GM18507 (cell line): ENCODE measurements at places on chromosomes 11 and 22.

DNA sequence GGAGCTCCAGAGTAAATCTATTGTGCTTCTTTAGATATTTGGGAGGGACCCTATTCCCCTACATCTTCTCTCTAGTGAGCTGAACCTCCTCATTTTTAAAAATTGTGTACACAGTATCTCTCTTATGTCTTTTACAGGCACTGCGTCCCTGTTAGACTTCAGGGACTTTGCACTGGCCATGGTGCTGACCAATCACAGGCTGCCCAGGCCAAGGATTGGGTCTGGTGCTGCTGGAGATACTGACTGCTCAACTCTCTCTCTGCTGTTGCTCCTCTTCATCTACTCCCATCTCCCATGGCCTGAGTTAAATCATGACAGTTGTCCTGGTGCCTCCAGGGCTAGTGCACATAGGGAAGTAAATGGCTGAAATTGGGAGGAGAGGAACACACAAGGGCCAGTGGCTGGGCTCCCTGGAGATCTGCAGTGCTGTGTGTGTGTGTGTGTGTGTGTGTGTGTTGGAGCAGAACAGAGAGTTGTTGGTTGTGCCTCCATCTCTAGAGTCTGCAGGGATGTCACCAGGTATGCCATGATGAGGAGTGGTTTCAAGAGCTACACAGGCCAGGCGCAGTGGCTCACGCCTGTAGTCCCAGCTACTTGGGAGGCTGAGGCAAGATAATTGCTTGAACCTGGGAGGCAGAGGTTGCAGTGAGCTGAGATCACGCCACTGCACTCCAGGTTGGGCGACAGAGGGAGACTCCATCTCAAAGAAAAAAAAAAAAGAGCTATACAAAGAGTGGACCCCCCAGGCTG, 155.3 kb downstream of the ST3GAL4 start:
- DNase-seq, result no peak

DNA sequence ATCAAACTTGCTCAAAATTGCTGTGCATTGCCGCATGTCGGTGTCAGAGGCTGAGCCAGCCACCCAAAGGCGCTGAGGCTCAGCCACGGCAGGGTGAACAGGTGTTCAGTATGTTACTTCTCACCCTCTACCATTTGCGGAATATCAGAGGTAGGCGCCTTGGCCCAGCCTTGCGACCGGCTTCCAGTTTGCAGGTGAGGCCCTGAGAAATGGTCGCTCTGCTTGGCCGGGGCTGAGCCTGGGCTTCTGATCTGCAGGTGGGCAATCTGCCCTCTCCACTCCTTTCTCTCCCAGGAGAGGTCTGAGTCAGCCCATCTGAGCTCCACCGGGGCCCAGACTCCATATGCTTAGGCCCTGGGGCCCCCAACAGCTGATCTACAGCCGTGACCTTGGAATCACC, 71.0 kb downstream of the RPS6KA4 start:
- no peak for DNase-seq

DNA sequence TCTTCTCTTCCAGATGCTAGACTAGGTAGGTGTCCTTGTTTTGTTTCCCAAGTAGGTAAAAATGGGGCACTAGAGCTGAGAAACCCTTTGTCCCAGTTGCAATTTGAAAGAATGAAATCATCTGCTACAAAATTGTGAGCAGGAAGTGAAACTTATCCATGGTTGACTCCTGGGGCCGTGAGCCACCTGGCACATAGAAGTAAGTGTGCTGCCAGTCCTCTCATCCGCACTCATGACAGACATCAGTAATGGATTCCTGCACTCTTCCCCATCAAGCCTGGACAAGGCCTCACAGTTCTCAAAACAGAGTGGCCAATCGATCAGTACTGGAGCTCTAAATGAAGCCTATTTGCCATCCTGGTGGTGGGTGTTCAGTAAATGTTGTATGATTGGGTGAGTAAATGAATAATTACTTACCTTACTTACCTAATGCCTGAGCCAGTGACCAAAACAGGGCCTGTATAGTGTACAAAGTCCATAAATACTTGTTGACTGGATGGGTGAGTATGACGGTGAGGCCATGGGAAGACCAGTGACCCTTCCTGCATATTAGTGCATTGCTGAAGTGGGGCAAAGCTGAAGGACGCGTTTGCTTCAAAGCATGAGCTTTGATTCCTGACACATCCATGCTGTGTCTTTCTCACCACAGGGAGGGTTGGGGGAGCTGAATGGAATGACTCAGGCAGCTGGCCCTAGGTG, 68.9 kb upstream of the HEPHL1 start:
- no peak for DNase-seq

GRCh38 chr22:37759281-37759680, 48.5 kb upstream of the GCAT start:
- no peak for DNase-seq
